T-helper 1 cell (primary cell): ENCODE measurements at places on chromosomes 7 and 10.

GRCh38 chr7:105690325-105690945 lies 109.1 kb upstream of the EFCAB10 start:
- DNase-seq = no peak

- DNase-seq = no peak
These were observed 2.0 kb upstream of the PLPP4 start for GRCh38 chr10:120455004-120455403.

GRCh38 chr7:96055717-96056116 lies 266.2 kb downstream of the SLC25A13 start:
- DNase-seq = no peak

DNA sequence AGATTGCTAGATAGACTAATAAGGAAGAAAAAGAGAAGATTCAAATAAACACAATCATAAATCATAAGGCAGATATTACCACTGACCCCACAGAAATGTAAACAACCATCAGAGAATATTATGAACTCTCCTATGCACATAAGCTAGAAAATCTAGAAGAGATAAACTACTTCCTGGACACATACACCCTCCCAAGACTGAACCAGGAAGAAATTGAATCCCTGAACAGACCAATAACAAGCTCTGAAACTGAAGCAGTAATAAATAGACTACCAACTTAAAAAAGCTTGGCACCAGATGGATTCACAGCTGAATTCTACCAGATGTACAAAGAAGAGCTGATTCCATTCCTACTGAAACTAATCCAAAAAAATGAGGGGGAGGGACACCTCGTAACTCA lies 24.5 kb upstream of the STARD3NL start:
- DNase-seq = no peak

- no peak for DNase-seq
These were observed 134.0 kb upstream of the SEMA3D start for GRCh38 chr7:85320699-85321476.

GRCh38 chr10:110426294-110427181 lies 71.2 kb upstream of the DUSP5 start:
- DNase-seq = no peak

DNA sequence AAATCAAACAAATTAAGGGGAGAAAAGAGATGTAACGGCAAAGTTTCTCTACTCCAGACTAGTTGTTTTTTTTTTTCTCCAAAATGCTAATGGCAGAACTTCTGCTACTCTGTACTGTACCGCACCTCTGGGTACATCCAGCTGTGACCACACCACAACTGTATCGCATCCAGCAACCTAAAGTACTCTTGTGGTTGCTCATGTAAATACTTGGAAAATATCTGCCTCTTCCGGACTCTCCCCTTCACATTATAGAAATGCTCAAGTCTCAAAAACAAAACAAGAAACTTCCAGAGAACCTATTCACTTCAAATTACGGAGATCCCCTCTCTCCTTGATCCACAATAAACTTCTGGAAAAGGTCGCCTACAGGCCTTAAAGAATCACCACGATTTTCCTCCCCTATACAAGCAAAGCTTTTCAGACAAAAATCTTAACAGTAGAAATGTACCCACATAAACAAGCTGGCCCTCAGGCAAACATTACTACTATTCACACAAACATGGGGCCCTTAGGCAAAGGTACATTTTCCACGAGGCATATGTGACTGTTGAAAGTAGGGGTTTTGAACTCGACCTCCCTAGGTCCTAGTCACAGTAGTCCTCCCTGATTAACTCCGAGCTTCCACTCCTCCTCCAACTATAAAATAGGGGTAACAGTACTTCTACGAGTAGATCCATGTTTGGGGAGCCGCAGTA lies 222.9 kb upstream of the MKLN1 start:
- DNase-seq = no peak

- no peak for DNase-seq
These were observed 29.5 kb upstream of the ARHGAP22 start for GRCh38 chr10:48634198-48634983.
